Occipital lobe (tissue), 3 donors: ENCODE measurements at places on chromosomes 4 and X. TPM values are rescaled to one million over a fixed set of nuclear protein-coding genes. Genes with fewer than 3 reads are reported as not detected.

DNA sequence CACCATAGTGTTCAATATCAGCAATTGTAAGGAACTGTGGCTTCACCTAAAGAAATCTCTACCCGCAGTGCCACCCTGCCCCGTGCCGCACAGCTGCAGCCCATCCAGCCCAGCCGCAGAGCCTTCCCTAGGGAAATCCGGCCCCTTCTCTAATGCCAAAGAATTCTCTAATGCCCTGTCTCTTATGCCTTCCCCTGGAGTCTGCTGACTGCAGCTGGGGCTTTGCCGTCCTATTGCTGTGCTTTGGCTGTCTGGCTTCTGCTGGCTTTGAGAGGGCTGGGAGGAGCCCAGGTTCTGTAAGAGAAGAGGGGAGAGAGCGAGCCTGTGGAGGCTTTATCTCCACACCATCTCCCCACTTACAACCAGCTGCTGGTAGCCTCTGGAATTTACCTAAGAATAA, 85.9 kb upstream of the HELT start:
- DNase-seq, result no peak

GRCh38 chr4:7778510-7779431, 160.9 kb downstream of the AFAP1 start:
- DNase-seq, result no peak

GRCh38 chr4:128322986-128323385, 35.4 kb upstream of the PGRMC2 start:
- no peak for DNase-seq

GRCh38 chr4:188613976-188614375, 474.7 kb downstream of the TRIML1 start:
- no peak for DNase-seq

Gene TEC
- total RNA-seq, result 5.5 TPM

DNA sequence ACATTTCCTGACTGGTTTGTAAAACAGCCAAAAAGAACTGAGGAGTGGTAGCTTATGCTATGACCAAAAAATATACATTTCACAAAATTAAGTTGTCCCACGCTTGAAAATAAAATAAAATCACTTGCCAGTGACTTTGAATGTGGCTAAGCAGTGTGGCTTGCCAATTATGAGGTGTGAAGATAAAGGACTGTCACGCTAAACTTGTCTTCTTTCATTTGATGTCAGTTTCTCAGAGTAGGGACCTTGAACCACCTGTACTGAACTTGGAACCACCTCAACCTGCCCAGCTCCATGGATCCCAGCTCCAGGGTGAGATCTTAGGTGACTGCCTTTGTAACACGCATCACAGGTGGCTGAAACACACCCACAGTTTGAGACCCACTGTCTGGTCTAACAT, 113.7 kb upstream of the TBL1X start:
- no peak for DNase-seq

GRCh38 chr4:82899374-82900065, 1.0 kb upstream of the THAP9 start:
- no peak for DNase-seq

GRCh38 chr4:145779319-145779801, 99.4 kb downstream of the C4orf51 start:
- no peak for DNase-seq

DNA sequence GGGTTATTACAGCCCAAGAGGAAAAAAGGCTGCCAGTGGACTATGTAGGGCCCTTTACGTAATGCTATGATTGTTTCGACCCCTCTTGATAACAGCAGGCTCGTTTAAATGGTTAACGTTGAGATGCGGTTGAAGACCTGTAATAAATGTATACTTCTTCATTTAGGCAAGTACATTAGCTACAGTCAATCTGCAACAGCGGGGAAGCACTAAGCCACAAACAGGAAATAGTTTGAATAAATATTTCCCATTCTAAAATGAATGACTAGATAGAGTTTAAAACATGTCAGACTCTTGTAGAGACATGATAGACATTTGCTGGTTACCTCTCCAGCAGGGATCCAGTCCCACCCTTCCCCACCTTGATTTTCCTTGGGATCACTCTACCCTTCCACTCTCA, 38.1 kb upstream of the STIM2 start:
- no peak for DNase-seq

GRCh38 chr4:184460499-184461285, 13.7 kb downstream of the IRF2 start:
- DNase-seq, result no peak

- DNase-seq, result no peak
Observed at GRCh38 chr4:132276989-132277388, 872.1 kb upstream of the PCDH10 start.

Gene ATOH1
- total RNA-seq, result not detected

- no peak for DNase-seq
Observed at GRCh38 chr4:159046683-159047082, 56.2 kb upstream of the RAPGEF2 start.

GRCh38 chr4:73387552-73387951, 16.5 kb upstream of the ALB start:
- DNase-seq, result no peak

DNA sequence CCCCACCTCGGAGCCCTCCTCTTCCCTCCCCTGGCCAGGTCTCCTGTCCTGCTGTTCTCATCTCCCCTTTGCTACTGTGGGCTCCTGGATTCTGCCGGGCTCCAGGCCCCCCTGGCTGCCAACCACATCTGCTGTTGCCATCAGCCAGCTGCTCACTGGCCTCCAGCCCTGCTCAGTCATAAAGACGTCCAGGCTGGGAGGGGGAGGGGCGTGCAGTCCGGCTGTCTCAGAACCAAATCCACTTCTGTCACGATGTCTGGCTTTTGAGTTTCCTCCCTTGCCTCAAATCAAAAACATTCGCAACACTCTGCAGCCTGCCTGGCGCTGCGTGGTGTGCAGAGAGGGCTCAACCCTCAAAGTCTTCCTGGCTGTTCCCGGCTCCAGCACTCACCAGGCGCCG, 7.1 kb downstream of the RASL11B start:
- peak; percentile 31 for DNase-seq

GRCh38 chr4:166091912-166092510, 219.0 kb downstream of the TLL1 start:
- DNase-seq, result no peak

Gene CPZ
- total RNA-seq, result 3.9 TPM

GRCh38 chr4:76744241-76744921, 153.6 kb downstream of the SOWAHB start:
- no peak for DNase-seq

Gene SUPT20HL1
- not detected for total RNA-seq

DNA sequence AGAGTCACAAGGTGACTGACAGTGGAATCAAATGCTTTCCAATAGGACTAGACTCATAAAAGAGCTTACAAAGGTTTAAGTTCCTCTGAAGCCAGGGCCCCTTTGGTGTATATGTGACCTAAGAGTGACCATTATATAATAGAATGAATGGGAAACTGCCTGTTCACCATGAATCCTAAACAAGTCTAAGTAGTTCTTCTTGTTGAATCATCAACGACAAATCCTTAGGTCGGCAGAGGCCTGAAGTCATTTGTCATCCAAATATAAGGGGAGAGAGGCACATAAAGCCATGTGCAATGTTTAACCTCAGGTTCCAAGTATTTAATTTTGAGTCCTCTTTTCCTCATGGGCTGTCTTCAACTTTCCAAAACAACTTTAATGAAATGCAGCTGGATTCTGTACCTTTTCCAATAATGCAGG, 122.4 kb downstream of the RASL11B start:
- no peak for DNase-seq

Gene PPEF2
- total RNA-seq, result not detected

GRCh38 chr4:81606166-81606565, 134.5 kb upstream of the RASGEF1B start:
- DNase-seq, result no peak

DNA sequence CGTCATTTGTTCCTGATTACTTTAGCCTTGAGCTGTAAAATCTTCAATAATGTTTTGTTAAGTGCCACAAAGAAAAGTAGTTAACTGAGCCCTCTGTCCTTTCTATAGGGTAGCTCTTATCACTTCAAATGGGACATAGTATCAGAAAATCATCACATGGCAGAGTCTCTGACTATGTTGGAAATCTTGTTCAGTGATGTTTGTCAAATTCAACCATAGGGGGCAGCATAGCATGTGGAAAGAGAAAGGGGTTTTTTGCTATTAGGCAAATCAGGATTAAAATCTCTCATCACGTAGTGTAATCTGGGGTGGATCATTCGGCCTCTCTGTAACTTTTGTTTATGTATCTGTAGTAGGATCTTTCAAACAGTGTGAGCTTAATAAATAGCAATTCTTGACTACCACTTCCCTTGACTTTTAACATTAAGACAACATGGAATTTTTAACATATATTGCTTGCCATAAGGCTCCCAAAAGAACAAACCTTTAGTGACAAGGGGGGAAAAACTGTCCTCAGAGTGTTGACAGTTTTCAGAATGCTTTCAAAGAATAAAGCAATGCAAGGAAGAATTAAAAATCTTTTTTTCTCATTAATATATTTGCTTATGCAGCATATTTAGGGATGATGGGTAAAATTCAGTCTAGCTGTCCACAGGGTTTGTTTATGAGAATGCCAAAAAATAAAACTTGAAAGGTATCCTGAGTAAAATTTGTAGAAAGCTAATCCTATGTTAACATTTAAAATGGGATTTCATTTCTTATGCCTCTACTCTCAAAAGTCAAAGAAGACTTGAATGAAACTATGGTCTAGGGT, 127.2 kb downstream of the FBXW7 start:
- DNase-seq, result no peak

GRCh38 chrX:150842198-150842685, 56.2 kb downstream of the CD99L2 start:
- DNase-seq, result no peak

- no peak for DNase-seq
Observed at GRCh38 chr4:88745581-88746163, 48.0 kb upstream of the NAP1L5 start.

Gene PAGE2B
- total RNA-seq, result not detected

GRCh38 chrX:113759422-113759821, 824.5 kb upstream of the HTR2C start:
- no peak for DNase-seq

DNA sequence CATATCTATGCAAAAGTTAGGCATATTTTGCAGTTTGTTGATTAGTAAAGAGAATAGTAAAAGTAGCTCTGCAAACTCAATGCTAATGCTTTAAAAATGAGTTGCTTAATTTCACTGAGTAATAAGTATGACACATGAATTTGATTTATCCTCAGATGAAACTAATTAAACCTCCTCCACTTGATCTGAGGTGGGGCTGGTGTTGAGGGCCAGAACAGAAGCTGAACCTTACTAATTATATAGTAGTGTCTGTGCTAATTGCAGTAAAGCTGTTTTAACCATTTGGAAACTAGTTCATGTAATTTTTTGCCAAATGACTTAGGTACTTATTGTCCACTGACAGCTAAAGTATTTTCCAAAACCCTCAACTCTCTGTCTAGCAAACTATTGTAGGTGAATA, 7.7 kb upstream of the PGAM4 start:
- DNase-seq, result no peak

Gene RIPPLY1
- not detected for total RNA-seq

- DNase-seq, result no peak
Observed at GRCh38 chrX:129689796-129690195, 35.0 kb upstream of the APLN start.

Gene TXLNG
- 13.1 TPM for total RNA-seq

Gene EFNB1
- 22.3 TPM for total RNA-seq
